ENCODE measurements at places on chromosomes 16 and 17.
A peak's percentile ranks its signal among the peaks of the same experiment; 100 is the strongest.

- no peak for DNase-seq
Measured at GRCh38 chr16:59058250-59058649, 324.1 kb upstream of the GOT2 start.

GRCh38 chr16:23302045-23302956 is at the start of gene SCNN1B:
Gene SCNN1B (plus strand): TSS chr16:23302302. CDS start chr16:23348600, 46,298 bp downstream.
- DNase-seq: peak; percentile 24

GRCh38 chr16:87954361-87954760 is 3.1 kb downstream of the BANP start:
- DNase-seq: no peak

- no peak for DNase-seq
Measured at GRCh38 chr17:81021531-81022343, 13.2 kb upstream of the BAIAP2 start.

DNA sequence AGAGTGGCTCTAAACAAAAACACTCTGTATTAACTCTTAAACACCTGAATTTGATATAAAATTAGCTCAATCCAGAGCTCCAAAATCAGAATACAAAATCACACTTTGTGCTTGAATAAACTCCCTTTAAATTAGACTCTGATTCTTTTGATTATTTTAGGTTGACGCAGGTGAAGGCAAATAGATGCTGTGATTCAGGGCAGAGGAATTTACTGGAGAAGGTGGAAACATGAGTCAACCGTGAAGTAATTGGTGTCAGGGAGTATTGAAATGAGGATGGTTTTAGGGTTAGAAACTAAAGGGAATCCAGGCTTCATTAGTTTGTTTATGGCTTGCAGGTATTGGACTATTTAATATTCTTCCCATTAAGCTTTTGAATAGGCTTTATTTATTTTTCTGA is 37.1 kb upstream of the TEKT1 start:
- no peak for DNase-seq

DNA sequence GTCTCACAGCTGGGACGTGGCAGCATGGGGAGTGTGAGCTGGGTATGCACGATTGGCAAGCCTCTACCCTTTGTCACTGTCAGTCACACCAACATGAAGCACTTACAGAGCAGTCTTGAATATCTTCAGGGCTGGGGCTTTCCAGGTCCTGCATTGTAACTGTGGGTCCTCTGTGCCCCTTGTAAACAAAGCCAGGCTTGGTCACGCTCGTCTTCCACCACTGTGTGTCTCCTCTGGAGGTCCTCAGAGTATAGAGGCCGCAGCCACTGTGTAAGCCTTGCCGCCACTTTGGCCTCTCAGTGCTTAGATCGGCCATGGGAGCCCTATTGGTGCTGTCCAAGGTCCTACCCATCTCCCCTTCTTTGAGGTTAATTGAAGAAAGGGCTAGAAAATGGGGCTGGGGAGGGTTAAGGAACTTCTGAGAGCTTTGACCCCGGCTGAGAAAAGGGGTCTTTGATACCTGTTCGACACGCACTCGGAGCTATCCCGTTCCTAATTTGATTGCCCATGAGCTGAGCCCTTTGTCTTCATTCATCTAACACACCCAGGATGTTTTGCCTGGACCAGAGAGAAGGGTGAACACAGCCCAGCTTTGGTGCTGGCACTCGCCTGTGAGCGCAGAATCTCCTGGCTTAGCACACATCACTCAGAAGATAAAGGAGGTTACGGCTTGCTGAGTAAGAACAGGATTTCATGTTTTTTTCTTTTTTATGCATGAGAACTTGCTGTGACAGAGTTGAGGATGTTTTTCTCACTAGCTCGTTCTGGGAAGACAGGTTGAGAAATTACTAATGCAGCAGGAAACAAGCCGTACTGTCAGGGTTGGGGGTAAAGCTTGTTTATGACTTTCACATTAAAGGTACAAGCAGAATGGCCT is 267.9 kb downstream of the CPPED1 start:
- no peak for DNase-seq

DNA sequence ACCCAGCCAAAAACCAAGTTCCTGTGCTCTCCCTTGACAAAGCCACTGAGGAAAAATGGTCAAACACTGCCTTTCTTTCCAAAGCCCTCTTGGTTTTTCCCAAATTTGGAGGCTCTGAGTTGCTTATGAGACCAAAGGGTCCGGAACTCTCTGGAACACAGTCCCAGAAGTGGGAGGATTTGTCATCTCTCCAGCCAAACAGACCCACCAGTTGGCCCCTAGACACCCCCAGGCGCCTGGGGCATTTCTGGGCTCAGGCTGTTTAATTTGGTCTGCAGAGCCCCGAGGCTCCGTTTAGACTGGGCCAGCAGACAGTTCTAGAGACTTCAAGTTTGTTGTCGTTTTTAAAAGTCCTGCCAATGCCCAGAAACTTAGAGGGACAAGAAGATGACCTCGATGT is 239.1 kb downstream of the SEC14L1 start:
- no peak for DNase-seq

- DNase-seq: no peak
Measured at GRCh38 chr17:12312692-12313091, 292.0 kb downstream of the MAP2K4 start.

- DNase-seq: no peak
Measured at GRCh38 chr17:59752446-59752845, 45.0 kb downstream of the VMP1 start.

GRCh38 chr17:66272811-66273585 is 29.4 kb upstream of the PRKCA start:
- no peak for DNase-seq

DNA sequence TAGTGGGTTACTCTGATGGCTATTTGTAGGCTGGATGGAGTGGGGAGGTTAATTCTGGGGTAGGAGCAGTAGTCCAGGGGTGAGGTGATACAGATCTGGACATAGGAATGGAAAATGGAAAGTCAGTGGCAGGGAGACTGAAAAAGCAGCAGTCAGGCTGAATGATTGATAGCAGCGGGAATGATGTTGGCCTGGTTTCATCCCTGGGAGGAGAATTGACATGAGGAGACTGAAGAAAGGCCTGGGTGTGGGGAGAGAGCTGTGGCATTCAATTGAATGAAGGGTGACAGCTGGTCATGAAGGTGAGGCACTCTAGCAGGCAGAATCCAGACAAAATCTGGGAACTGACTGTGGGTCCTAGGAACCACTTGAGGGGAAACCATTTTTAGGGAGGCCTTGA is 34.7 kb upstream of the CLEC18A start:
- DNase-seq: no peak

GRCh38 chr17:46862949-46863348 is 11.6 kb downstream of the WNT9B start:
- DNase-seq: no peak

GRCh38 chr16:61891460-61891859 is 144.8 kb downstream of the CDH8 start:
- no peak for DNase-seq

- no peak for DNase-seq
Measured at GRCh38 chr17:74605361-74605760, 13.3 kb upstream of the CD300LD start.

DNA sequence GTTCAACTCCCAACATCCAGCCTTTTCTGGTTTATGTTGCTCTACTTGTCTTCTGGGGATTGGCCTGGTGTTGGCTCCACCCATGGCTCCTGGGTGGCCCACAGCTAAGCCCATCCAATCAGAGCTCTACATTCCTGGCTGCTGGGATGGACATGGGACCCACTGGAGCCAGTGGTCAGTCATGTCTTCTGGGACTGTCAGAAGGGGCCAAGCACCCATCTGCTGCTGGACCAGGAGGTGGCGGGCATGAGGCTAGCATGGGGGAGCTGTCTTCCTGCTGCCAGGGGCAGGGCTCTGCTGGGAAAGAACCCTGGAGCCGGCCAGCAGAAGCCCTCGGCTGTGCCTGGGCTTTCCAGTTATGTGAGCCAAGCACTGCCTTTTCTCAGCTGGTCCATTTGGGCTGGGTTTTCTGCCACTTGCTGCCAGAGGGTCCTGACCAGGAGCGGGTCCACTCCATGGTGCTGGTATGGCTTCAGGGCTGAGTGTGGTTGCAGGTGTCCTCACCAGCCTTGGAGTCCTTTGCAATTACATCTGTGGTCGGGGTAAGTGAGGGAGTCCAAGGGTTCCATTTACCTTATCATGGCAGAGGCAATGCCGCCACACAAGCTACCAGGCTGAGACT is 17.4 kb upstream of the ZNF469 start:
- no peak for DNase-seq

DNA sequence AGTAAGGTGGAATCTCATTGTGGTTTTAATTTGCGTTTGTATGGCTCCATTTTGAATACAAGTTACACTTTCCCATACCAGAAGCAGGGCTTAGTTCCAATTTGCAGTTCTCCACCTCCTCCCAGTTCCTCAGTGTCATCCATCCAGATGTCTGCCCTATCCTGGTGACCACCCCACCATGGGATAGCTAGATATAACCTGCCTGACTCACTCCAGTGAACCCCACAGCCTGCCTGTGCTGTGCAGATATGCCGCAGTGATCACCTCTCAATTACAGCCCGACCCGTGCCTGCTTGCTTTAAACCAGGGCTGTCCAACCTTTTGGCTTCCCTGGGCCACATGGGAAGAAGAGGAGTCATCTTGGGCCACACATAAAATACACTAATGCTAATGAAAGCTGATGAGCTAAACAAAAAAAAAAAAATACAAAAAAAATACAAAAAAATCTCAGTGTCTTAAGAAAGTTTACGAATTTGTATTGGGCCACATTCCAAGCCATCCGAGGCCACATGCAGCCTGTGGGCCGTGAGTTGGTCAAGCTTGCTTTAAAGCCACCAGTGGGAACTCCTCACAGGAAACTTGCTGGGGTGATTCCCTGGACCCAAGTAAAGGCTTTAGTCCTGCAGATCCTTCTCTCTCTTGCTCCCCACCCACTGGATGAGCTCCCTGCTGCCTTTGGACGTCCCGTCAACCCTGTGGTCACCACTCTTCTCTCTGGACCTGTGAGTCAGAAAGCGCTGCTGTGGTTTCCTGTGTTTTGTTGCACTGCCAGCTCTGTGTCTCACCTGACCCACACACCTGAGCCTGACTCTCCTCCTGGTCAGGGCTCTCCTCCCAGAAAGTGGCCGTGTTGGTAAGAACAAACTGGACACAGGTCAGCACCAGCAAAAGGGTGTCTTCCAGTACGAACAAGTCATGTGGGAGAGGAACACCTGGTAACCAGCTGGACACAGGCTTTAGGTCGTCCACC is 83.0 kb downstream of the EMP2 start:
- no peak for DNase-seq
